ENCODE measurements at places on chromosomes 11 and 22. TPM values are rescaled to one million over a fixed set of nuclear protein-coding genes. Genes with fewer than 3 reads are reported as not detected.

The CARNS1 gene
- total RNA-seq: 49.7 TPM

The CBX7 gene
- total RNA-seq: 5.3 TPM

The SLC22A12 gene
- not detected for total RNA-seq

The RASSF7 gene
- total RNA-seq: 21.1 TPM

The MOGAT2 gene
- not detected for total RNA-seq

The MS4A6E gene
- not detected for total RNA-seq

The OR2AG1 gene
- total RNA-seq: not detected

The PDGFB gene
- total RNA-seq: 10.2 TPM

The EIF3D gene
- 408 TPM for total RNA-seq

The PATL1 gene
- total RNA-seq: 18.3 TPM

The TRIM51 gene
- not detected for total RNA-seq

The CDCA5 gene
- total RNA-seq: 1.8 TPM

The CARD16 gene
- total RNA-seq: not detected

The PKP3 gene
- total RNA-seq: 8.9 TPM

The GAS2L1 gene
- total RNA-seq: 20.4 TPM

The XKR3 gene
- not detected for total RNA-seq

The POLR3H gene
- 23.8 TPM for total RNA-seq

The BIK gene
- not detected for total RNA-seq

The SYT7 gene
- 13.9 TPM for total RNA-seq

The RELA gene
- total RNA-seq: 37.1 TPM

The IGF2 gene
- total RNA-seq: 330 TPM

The RCOR2 gene
- total RNA-seq: 0.53 TPM
